ENCODE measurements at places on chromosomes 13 and 19. TPM values are rescaled to one million over a fixed set of nuclear protein-coding genes. Genes with fewer than 3 reads are reported as not detected.

Gene RASAL3
- 120 TPM for total RNA-seq

DNA sequence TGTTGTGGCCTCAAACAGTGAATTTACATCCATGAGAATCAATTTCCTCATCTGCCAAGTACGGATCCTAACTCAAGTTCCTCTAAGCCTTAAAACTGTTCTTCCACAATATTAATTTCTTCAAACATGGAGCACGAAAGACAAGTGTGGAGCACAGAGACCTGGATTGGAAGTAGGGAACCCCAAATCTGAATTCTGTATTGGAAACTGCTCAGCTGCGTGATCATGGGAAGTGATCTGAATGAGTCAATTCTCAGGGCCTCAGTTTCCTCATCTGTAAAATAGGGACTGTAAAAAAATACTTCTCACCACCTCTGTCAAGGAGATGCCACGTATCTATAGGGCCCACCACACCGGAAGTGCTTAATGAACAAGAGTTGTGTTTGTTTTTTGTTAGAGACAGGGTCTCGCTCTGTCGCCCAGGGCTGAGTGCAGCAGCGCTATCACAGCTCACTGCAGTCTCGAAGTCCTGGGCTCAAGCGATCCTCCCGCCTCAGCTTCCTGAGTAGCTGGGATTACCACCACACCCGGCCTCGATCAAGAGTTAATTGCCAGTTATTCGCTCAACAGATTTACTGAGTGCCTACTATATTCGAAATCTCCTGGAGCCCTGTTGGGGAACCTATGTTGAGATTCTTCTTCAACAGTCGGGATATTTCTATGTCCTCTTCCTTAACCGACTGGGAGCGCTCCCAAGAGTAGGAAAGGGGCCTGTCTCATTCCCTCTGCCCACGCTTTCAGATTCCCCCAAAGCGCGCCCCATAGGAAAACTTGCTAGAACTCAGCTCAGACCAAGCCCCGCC lies 1.6 kb downstream of the SERTAD3 start:
- peaks cover 14% of the 10 kb centered on the region for H3K4me1 ChIP-seq
- H3K27me3 ChIP-seq, result no peaks in the 10 kb centered on the region
- DNase-seq, result peak; percentile 10
- peak overlapping the region; percentile 70 for H3K27ac ChIP-seq

DNA sequence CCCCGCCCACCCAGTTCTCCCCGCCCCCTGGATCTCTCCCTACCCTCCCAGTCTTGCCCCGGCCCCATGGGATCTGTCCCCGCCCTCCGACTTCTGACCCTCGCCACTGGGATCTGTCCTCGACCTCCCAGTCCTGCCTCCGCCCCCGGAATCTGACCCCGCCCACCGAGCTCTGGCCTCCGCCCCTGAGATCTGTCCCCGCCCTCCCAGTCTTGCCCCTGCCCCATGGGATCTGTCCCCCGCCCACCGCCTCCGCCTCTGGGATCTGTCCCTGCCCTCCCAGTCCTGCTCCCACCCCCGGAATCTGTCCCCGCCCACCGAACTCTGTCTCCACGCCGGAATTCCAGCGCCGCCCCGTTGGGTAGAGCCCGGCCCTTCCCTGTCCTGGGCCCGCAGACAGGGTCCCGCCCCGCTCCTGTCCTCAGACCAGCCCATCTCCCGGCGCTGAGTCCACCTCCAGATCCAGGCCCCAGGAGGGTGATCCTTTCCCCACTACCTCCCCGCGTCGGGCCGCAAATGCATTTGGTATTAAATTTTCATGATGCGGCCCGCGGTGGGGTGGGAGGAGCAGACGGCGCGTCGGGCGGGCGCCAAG lies 1.5 kb upstream of the SLC17A7 start:
- H3K36me3 ChIP-seq, result no peaks in the 10 kb centered on the region
- H3K27me3 ChIP-seq, result peaks cover 41% of the 10 kb centered on the region
- peaks cover 20% of the 10 kb centered on the region for H3K4me1 ChIP-seq
- peak overlapping the region; percentile 69 for H3K4me3 ChIP-seq
- DNase-seq, result peak; percentile 33

- H3K4me3 ChIP-seq, result peak overlapping the region; percentile 59
- H3K27me3 ChIP-seq, result no peaks in the 10 kb centered on the region
Measured at GRCh38 chr19:16338470-16339360, 14.1 kb downstream of the KLF2 start.

DNA sequence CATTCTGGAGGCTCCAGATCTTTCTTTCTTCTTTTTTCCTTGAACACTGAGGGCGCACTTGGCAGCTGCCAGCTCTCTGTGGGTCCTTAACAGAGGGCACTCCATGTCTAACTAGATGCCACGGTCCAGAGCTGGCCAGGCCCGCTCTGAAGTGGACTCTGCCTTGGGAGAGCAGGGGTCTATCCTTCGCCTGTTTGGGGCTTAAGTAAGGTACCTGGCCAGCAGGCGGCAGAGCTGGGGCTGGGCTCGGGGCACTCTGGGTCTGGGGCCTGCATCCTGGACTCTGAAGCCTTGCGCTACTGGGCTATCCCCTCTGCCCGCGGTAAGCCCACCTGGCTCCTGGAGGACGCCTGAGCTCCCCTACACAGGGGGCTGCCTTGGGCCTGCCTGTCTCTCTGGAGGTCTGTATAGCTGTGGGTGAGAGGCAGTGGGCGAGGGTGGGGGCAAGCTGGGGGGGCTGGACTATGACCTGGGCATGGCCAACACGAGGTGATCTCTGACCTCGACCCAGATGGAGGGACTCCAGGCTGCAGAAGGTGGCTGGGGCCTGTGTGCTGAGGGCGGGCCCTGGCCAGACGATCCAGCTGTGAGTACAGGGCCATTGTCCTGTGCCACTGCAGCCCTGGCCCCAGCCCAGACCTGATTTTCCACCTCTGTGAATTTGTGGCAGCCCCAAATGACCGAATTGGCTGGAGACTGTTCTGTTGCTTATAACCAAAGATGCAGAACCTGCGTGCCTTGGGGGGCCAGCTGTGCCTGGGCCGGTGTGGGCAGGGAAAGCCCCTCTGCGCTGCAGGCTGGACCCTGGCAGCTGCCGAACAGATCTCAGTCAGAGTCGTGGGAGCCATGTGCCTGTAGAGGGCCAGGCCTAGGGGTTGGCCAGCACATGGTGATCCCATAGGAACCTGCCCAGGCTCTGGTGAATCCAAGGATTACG lies 26.5 kb downstream of the CEBPG start:
- no peak overlapping the region for H3K27ac ChIP-seq
- H3K27me3 ChIP-seq, result no peaks in the 10 kb centered on the region
- H3K36me3 ChIP-seq, result no peaks in the 10 kb centered on the region
- H3K4me1 ChIP-seq, result no peaks in the 10 kb centered on the region
- no peak overlapping the region for H3K4me3 ChIP-seq

DNA sequence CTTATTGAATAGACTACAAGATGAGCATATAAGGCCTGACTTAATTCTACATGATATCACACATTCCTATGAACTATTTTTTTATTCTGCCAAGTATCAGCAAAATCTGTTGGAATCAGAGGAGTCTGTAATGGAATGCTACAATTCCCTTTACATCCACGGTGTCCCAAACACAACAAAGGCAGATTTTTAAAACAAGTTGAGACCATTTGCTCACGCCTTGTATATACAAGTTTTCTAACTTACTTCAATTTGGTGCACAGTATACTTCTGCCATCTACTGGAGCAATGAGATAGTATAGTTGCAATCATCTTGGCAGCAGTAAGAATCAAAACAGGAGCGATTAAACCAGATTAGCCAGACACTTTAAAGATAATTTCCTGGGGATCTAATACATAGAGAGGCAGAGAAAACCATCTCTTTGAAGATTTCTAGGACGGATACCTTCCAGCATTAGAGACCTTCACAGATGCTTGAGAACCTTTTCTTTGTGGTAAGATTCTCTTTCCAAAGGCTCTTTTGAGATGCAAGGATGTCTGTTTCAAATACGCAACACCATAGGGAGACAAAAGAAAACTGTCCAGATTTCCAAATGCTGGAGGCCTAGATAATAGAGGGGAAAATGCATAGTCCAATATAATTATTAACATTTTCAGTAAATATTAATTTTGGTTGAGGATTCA lies 302.0 kb upstream of the MIR17HG start:
- no peaks in the 10 kb centered on the region for H3K4me1 ChIP-seq
- no peaks in the 10 kb centered on the region for H3K27me3 ChIP-seq
- H3K4me3 ChIP-seq, result no peak overlapping the region

Gene ADGRL1
- total RNA-seq, result 5.8 TPM

Gene ZNF415
- total RNA-seq, result 0.66 TPM

DNA sequence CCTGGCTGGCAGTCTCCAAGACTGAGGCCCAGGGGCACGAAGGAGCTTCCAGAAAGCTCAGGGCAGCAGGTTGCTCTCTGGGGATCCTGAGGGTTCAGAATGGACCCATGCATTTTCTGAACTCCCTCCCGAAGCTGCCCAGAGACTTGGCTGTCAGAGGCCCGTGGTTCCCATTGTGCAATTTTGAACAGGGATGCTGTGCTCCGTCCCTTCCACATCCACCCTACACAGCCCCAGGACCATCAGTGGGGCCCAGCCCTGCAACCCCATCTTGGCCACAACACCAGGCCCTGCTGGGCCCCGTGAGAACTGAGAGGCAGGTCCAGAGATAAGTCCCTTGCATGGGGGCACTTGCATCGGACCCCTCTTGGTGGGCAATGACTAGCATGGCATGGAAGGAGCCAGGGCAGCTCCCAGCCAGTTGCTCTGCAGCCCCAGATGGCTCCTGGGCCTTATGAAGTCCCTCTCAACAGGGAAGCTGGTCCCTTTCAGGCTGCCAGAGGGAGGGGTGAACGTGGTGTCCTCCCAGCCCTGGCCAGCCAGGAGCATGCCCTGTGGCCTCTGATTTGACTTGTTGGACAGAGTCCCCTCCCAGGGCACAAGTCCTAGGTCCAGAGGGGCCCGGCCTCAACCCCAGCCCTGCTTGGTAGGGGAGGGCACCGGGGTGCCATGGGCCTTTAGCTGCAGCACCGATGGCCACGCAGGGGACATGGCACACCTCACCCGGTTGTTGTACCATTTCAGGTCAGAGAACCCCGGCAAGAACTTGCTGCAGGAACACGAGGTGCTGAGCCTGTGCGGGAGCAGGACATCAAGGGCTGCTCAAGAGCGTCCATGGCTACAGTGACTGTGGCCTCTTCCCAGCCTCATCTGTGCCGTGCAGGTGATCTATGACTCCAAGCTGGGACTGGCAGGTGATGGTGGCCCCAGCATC lies 17.3 kb upstream of the ZNF14 start:
- H3K36me3 ChIP-seq, result no peaks in the 10 kb centered on the region
- no peaks in the 10 kb centered on the region for H3K27me3 ChIP-seq
- H3K4me1 ChIP-seq, result no peaks in the 10 kb centered on the region
- no peak overlapping the region for H3K4me3 ChIP-seq

DNA sequence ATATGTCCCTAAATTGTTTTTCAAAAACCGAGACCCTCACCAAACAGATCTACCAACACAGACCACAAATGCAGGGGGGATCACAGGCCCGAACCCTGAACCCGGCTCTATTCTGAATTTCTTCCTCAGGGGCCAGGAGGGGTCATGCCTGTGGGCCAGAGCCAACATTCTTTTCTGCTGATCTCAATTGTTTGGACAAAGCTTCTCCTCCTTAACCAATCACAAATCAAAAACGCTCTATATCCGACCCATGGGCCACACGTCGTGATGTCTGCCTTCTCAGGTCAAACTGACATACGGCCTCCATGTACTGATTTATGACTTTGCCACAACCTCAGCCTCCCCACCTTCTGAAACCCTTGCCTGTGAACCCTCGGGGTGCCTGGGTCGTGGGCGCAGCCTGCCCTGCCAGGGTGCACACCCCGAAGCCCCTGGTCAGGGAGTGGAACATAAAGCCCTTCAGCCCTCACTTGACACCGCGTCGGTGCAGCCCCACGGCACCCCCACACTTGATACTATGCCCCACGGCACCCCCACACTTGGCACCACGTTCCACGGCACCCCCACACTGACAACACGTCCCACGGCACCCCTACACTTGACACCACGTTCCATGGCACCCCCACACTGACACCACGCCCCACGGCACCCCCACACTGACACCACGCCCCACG lies 58.4 kb upstream of the C13orf46 start:
- peaks cover 56% of the 10 kb centered on the region for H3K36me3 ChIP-seq
- H3K27ac ChIP-seq, result no peak overlapping the region
- H3K4me3 ChIP-seq, result no peak overlapping the region
- no peaks in the 10 kb centered on the region for H3K27me3 ChIP-seq

DNA sequence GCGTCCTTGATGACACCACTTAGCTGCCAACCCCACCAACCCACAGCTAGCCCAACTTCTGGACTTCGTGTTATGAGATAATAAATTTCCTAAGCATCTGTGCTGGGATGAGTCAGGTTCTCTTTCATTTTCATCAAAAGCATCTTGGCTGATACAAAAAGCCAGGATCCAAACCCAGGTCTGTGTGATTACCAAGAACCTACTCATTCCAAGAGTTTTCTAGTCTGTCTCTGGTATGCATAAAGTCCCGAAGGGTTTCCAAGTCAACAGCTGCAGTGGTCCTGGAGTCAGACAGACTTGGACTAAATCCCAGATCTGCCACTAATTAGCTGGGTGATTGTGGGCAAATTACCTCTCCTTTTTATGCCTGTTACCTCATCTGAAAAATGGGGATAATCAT lies 55.5 kb upstream of the SERP2 start:
- H3K4me1 ChIP-seq, result no peaks in the 10 kb centered on the region
- no peaks in the 10 kb centered on the region for H3K36me3 ChIP-seq
- no peaks in the 10 kb centered on the region for H3K27me3 ChIP-seq

DNA sequence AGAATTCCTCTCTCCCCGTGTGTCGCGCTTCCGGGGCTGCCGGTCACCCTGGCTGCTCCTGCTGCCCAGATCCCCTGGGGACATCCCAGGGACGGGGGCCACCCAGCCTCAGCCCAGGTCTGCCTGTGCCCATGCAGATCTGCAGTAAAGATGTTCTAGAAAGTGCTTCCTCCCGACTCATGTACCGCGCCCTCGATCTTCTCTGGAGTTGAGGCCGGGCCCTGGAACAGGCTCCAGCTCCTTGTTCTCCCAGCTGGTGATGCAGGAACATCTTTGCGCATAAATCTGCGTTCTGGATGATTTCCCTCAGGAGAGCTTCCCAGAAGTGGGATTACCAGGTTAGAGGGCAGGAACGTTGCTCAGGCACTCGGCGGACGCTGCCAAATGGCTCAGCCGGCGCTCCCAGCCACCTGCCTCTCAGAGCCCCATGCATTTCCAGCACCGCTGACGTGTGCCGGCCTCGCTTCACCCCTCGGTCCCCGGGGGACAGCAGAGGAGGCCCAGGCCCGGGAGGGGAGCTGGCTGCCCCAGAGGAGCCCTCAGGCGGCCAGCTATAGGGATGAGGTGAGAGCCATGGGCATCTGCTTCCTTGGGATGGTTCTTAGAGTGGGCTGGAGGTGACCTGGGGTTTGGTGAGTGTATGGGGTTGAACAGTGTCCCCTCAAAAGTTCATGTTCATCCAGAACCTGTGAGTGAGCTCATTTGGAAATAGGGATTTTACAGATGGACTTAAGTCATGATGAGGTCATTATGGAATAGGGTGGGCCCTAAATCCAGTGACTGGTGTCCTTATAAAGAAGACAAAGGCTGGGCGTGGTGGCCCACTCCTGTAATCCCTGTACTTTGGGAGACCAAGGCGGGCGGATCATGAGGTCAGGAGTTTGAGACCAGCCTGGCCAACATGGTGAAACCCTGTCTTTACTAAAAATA lies 42.6 kb downstream of the CRTC1 start:
- H3K4me1 ChIP-seq, result no peaks in the 10 kb centered on the region
- H3K27ac ChIP-seq, result no peak overlapping the region
- DNase-seq, result no peak
- H3K4me3 ChIP-seq, result no peak overlapping the region

Gene CYP4F11
- total RNA-seq, result not detected

- H3K27me3 ChIP-seq, result peaks cover 4% of the 10 kb centered on the region
- H3K4me3 ChIP-seq, result no peak overlapping the region
- H3K4me1 ChIP-seq, result peaks cover 7% of the 10 kb centered on the region
- no peaks in the 10 kb centered on the region for H3K36me3 ChIP-seq
- H3K27ac ChIP-seq, result no peak overlapping the region
Measured at GRCh38 chr13:43129066-43129465, 105.7 kb downstream of the DNAJC15 start.

Gene LYL1
- total RNA-seq, result 2.3 TPM

All from CD8-positive, alpha-beta memory T cell (primary cell).